ENCODE measurements at places on chromosomes 16 and 17.
A peak's percentile ranks its signal among the peaks of the same experiment; 100 is the strongest.

DNA sequence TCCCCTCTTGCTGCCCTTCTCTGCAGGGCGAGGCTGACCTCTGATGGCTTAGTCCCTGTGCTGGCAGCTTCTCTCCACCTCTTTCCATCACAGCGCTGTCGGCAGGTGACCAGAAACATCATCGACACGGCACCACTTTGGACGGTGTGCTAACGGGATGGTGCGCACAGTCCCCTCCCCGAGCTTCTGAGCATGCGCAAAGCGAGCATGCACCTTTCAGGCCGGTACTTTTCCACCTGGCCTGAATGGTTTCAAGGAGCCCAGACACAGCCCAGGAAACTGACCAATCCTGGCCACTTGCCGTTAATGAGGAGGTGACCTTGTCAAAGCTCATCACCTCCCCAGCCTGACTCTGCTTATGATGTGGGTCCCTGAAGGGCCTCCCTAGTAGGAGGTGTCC is 54.8 kb downstream of the MGAT5B start:
- no peak overlapping the region for H3K27ac ChIP-seq
- H3K36me3 ChIP-seq, result no peaks in the 10 kb centered on the region
- H3K4me3 ChIP-seq, result no peak overlapping the region
- peaks cover 89% of the 10 kb centered on the region for H3K27me3 ChIP-seq
- H3K4me1 ChIP-seq, result no peaks in the 10 kb centered on the region
- DNase-seq, result no peak

- no peak for DNase-seq
- no peaks in the 10 kb centered on the region for H3K4me1 ChIP-seq
- H3K36me3 ChIP-seq, result no peaks in the 10 kb centered on the region
- no peaks in the 10 kb centered on the region for H3K27me3 ChIP-seq
- H3K4me3 ChIP-seq, result no peak overlapping the region
- no peak overlapping the region for H3K27ac ChIP-seq
Measured at GRCh38 chr17:79414063-79414792, 196.6 kb downstream of the RBFOX3 start.

- H3K36me3 ChIP-seq, result no peaks in the 10 kb centered on the region
- no peak overlapping the region for H3K4me3 ChIP-seq
- no peaks in the 10 kb centered on the region for H3K27me3 ChIP-seq
- no peak overlapping the region for H3K27ac ChIP-seq
- H3K4me1 ChIP-seq, result peaks cover under 1% of the 10 kb centered on the region
Measured at GRCh38 chr16:72142476-72142875, 29.5 kb downstream of the PMFBP1 start.

DNA sequence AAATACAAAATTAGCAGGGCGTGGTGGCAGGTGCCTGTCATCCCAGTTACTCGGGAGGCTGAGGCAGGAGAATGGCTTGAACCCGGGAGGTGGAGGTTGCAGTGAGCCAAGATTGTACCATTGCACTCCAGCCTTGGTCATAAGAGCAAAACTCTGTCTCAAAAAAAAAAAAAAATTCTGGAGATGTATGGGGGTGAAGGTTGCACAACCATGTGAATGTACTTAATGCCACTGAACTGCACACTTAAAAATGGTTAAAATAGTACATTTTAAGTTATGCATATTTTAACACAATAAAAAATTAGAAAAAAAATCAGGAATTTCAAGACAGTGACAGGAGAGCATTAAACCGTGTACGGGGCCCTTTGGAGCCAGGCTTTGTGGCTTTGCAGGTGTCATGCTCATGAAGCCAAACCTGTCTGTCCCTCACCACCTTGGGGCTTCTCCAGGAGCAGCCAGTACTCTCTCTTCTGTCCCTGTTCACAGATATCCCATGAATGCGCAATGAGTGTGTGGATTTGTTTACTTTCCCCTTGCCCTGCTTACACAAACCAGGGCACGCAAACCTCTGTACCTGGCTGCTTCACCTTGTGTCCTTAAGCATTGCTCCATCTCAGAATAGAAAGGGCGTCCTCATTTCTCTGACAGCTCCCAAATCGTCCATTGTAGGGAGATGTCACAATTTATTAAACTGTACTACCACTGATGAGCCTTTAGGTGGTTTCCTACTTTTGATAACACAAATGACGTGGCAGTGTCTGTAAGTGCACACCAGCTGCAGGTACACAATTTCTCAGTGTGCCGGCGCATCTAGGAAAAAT is 58.2 kb upstream of the CBX4 start:
- H3K36me3 ChIP-seq, result no peaks in the 10 kb centered on the region
- no peak for DNase-seq

- H3K36me3 ChIP-seq, result no peaks in the 10 kb centered on the region
- DNase-seq, result peak; percentile 17
- no peaks in the 10 kb centered on the region for H3K27me3 ChIP-seq
- H3K4me1 ChIP-seq, result no peaks in the 10 kb centered on the region
- H3K27ac ChIP-seq, result no peak overlapping the region
Measured at GRCh38 chr17:56540836-56541235, 52.7 kb upstream of the NOG start.

GRCh38 chr17:81398832-81399411 is 3.7 kb downstream of the BAHCC1 start:
- peak overlapping the region; percentile 71 for H3K27ac ChIP-seq
- H3K4me1 ChIP-seq, result peaks cover 31% of the 10 kb centered on the region
- peak overlapping the region; percentile 79 for H3K4me3 ChIP-seq
- H3K27me3 ChIP-seq, result no peaks in the 10 kb centered on the region
- peak; percentile 64 for DNase-seq

- no peaks in the 10 kb centered on the region for H3K27me3 ChIP-seq
- H3K27ac ChIP-seq, result no peak overlapping the region
- no peaks in the 10 kb centered on the region for H3K4me1 ChIP-seq
- no peak overlapping the region for H3K4me3 ChIP-seq
- H3K36me3 ChIP-seq, result no peaks in the 10 kb centered on the region
Measured at GRCh38 chr17:55681342-55681700, 41.3 kb downstream of the TMEM100 start.

DNA sequence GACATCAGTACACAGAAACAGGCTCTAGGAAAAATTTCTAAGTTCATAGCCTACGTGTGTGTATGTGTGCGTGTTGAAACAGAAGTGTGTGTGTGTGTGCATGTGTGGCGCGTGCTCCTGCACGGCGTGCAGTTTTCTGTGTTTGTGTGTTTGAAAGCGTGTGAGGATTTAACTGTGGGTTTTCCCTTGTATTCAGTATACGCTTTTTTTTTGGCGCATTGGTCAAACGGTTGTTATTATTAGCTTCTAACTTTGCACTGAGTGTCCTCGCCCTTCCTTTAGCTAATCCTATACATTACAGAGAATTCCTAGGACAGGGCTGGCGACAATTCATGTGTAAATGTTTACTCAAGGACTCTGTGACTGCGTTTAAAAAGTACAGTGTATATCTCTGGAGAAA is 23.0 kb downstream of the TMC6 start:
- DNase-seq, result peak; percentile 14
- peaks cover 45% of the 10 kb centered on the region for H3K36me3 ChIP-seq
- no peak overlapping the region for H3K27ac ChIP-seq
- H3K4me3 ChIP-seq, result no peak overlapping the region
- no peaks in the 10 kb centered on the region for H3K27me3 ChIP-seq

DNA sequence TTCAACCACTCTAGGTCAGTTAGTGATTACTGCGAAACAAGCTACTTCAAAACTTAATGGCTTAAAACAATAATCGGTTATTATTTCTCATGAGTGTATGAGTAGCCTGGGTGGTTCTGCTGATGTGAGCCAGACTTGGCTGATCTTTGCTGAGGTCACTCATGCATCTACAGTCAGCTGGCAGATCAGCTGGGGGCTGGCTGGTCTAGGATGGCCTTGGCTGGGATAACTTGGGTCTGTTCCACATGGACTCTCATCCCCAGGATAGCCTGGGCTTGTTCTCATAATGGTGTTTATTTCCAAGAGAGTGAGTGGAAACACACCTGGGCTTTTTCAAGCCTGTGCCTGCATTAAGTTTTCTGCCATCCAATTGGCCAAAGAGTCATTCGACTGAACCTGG is 13.0 kb downstream of the CCDC182 start:
- no peaks in the 10 kb centered on the region for H3K36me3 ChIP-seq
- no peak for DNase-seq
- no peaks in the 10 kb centered on the region for H3K4me1 ChIP-seq
- H3K27ac ChIP-seq, result no peak overlapping the region
- peaks cover 80% of the 10 kb centered on the region for H3K27me3 ChIP-seq

DNA sequence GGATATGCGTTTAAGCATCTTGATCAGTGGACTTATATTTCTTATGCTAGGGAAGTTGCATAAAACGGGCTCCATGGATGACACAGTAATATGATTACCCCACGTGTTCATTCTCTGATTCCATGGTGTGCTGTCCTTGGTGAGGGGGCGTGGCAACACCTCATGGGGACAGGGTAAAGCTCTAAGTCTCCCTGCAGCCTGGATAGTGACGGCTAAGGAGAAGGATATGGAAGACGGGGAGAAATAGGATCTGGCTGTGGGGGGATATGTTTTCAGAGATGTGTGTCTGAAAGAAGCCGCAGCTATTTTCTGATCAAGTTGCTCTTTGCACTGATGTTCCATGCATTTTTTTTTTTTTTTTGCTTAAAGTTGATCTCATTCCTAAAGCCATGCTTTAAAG is 84.3 kb downstream of the MARCHF10 start:
- no peak overlapping the region for H3K27ac ChIP-seq
- H3K4me1 ChIP-seq, result peaks cover 3% of the 10 kb centered on the region
- H3K4me3 ChIP-seq, result no peak overlapping the region
- H3K36me3 ChIP-seq, result no peaks in the 10 kb centered on the region
- no peaks in the 10 kb centered on the region for H3K27me3 ChIP-seq

- no peaks in the 10 kb centered on the region for H3K27me3 ChIP-seq
- peak; percentile 57 for DNase-seq
- peak overlapping the region; percentile 33 for H3K27ac ChIP-seq
- peaks cover 3% of the 10 kb centered on the region for H3K4me1 ChIP-seq
- H3K4me3 ChIP-seq, result no peak overlapping the region
Measured at GRCh38 chr16:77359065-77359502, 75.8 kb downstream of the ADAMTS18 start.

GRCh38 chr16:56967733-56968132 is 6.0 kb downstream of the CETP start:
- no peak overlapping the region for H3K27ac ChIP-seq
- peaks cover 8% of the 10 kb centered on the region for H3K4me1 ChIP-seq
- H3K4me3 ChIP-seq, result no peak overlapping the region
- peak; percentile 33 for DNase-seq
- H3K27me3 ChIP-seq, result no peaks in the 10 kb centered on the region
- H3K36me3 ChIP-seq, result peaks cover 3% of the 10 kb centered on the region

- peak; percentile 34 for DNase-seq
- peaks cover 1% of the 10 kb centered on the region for H3K36me3 ChIP-seq
- peak overlapping the region; percentile 34 for H3K27ac ChIP-seq
- H3K4me1 ChIP-seq, result peaks cover 20% of the 10 kb centered on the region
Measured at GRCh38 chr17:76445697-76446448, 7.1 kb downstream of the UBE2O start.

DNA sequence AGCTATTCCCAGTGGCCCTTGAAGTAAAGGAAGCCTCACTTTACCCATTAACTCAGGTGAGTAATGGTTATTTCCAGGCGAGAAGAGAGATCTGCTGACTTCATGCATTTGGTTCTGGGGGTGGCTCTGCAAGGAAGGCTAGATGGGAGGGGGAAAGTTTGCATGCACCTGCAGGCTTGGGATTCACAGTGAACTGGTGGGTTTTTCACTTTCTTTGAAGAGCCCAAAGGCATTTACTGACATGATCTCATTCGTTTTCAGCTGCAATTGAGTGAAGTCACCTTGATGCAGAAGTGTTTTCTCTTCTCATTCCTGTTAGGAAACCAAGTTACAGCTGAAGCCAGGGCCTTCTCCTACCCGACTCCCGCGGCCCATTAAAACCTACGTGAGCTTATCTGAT is 131.0 kb upstream of the N4BP1 start:
- no peak overlapping the region for H3K4me3 ChIP-seq
- H3K27me3 ChIP-seq, result no peaks in the 10 kb centered on the region
- no peaks in the 10 kb centered on the region for H3K36me3 ChIP-seq
- no peak for DNase-seq
- H3K27ac ChIP-seq, result no peak overlapping the region

DNA sequence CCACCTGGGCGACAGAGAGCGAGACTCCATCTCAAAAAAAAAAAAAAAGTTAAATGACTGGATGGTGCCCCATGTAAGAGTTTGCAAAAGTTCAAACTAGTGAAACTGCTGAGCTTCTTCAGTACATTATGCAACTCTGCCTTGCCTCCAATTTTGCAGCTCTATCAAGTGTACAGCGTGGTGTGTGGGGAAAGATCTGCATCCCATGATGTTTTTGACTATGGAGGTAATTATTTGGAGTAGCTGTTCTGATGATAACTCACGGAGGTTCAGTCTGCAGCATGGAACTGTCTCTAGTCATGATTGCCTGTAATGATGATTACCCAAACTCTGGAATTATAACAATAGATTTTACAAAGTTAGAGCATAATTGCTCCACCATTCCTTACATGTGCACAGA is 149.6 kb downstream of the PITPNC1 start:
- no peaks in the 10 kb centered on the region for H3K36me3 ChIP-seq
- H3K4me3 ChIP-seq, result no peak overlapping the region
- no peak overlapping the region for H3K27ac ChIP-seq
- H3K4me1 ChIP-seq, result peaks cover 6% of the 10 kb centered on the region
- H3K27me3 ChIP-seq, result no peaks in the 10 kb centered on the region

DNA sequence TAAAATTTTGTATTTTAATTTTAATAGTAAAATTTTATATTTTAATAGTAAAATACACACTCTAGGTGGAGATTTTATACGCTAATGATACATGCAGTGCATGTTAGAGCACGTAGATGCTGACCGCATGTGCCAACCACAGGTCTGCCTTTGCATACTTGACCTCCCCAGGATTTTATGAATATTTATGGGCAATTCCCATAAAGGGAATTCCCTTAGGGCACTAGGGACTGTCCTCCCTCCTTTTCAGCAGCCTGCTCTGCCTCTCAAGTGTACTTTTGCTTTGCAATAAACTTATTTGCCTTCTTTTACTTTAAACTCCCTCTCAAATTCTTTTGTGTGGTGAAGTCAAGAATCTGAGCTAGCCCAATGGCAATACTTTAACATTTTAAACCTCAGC is 217.7 kb upstream of the CDH8 start:
- H3K27me3 ChIP-seq, result no peaks in the 10 kb centered on the region
- no peak overlapping the region for H3K27ac ChIP-seq
- no peak overlapping the region for H3K4me3 ChIP-seq

- DNase-seq, result no peak
- no peaks in the 10 kb centered on the region for H3K36me3 ChIP-seq
- H3K27ac ChIP-seq, result no peak overlapping the region
- peaks cover 11% of the 10 kb centered on the region for H3K4me1 ChIP-seq
Measured at GRCh38 chr17:5583426-5584382, 605 bp downstream of the NLRP1 start.

- no peak overlapping the region for H3K27ac ChIP-seq
- no peaks in the 10 kb centered on the region for H3K4me1 ChIP-seq
- no peak for DNase-seq
- H3K36me3 ChIP-seq, result no peaks in the 10 kb centered on the region
- no peaks in the 10 kb centered on the region for H3K27me3 ChIP-seq
Measured at GRCh38 chr16:17026600-17027242, 444.0 kb downstream of the XYLT1 start.

DNA sequence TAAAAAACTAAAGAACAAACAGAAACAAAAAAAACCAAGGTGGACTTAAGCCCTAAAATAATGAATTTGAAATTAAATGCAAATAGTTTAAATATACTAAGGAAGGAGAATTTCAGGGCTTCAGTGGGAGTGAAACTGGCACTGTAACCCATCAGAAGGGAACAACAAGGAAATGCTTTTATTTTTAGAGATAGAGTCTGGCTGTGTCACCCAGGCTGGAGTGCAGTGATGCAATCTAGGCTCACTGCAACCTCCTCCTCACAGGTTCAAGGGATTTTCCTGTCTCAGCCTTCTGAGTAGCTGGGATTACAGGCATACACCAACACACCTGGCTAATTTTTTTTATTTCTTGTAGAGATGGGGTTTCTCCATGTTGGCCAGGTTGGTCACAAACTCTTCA is 625.2 kb upstream of the CDH8 start:
- H3K27ac ChIP-seq, result no peak overlapping the region
- no peak for DNase-seq
- H3K27me3 ChIP-seq, result no peaks in the 10 kb centered on the region
- no peaks in the 10 kb centered on the region for H3K4me1 ChIP-seq
- H3K36me3 ChIP-seq, result no peaks in the 10 kb centered on the region

All from mesenchymal stem cell (in vitro differentiated cells and primary cell).